ENCODE measurements at places on chromosomes 2 and 18.

DNA sequence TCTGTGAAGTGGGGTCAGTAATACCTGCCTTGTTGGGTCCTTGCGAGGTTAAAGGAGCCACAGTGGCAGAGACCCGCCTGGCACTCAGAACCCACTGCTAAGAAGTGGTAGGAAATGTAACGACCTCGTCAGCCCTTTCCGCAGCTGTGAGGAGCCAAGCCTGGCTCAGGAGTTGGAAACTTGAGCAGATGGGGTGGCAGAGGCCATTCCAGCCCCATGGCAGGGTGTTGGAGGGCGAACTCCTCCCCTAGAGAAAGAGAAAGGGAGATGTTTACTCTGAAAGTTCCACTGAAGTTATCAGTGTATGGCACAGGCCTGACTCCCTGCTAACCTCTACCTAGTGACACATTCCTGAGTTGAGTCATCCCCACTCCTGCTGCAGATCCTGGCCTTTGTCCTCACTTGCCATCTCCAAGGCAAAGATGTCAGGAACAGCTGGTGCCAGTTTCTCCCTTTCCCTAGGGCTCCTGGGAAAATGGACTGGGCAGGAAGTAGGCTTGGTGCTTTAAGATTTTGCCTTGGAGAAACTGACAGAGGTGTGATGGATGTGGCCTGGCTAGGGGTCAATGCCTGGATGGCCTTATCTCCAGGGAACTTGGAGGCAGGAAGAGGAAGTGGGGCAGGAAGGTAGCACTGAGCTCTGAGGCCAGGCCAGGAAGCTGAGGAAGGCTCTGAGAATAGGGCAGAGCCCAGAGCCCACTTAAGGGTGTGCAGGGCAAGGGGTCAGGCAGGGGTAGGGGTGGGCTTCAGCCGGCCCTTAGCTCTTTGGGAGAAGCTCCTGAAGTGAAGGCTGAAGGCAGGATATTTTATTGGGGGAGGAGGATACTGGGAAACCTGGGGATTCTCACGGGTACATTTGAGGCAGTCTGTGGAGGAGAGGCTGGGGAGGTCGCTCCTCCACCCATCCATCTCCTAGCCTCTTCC is 888 bp downstream of the VAMP5 start:
- DNase-seq: peak; percentile 86

DNA sequence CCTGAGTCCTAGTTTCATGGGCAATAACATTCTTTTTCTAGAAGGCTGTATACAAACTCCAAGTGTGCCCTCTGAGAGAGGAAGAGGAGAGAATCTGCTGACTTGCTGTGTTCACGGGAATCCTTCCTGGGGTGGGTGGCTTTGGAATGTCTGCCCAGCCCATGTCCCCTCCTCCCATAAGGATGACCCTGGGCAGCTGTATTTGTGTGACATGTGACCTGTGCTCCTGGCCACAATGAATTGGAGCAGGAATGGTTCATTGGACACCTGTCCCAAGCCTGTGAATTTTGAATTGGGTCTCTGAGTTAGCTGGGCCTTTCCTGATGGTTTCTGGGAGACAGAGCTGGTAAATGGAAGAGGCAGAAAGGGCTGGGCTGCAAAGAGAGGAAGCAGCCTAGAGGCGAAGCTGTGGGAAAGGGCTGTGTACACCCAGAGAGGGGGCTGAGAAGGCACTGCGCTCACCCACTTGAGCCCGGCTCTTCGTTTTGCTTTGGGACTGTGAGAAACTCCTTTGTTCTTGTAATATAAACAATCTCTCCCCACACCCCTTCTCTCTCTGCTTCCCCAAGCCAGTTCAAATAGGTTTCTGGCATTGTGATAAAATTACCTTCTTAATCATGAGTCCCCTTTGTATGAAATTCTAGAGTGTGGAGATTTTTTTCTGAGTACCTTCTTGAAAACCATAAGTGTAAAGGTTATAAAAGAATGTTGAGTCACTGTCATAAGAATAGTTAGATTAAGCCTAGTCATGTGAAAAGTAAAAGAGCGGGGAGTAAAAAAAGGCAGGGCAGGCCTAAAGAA is 49.8 kb downstream of the SLC4A5 start:
- no peak for DNase-seq

- DNase-seq: no peak
Observed at GRCh38 chr2:206824993-206825392, 59.6 kb downstream of the FASTKD2 start.

DNA sequence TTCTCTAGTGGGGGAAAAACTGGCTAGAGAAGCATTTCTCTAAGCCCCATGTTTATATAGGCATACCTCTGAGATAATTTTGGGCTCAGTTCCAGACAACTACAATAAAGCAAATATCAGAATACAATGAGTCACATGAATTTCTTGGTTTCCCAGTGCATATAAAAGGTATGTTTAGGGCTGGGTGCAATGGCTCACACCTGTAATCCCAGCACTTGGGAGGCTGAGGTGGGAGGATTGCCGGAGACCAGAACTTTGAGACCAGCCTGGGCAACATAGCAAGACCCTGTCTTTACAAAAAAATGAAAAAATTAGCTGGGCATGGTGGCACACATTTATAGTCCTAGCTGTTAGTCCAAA is 22.2 kb downstream of the TSN start:
- peak; percentile 72 for DNase-seq

GRCh38 chr2:213834331-213834730 is 550.1 kb downstream of the SPAG16 start:
- no peak for DNase-seq

- no peak for DNase-seq
Observed at GRCh38 chr2:29228947-29229346, 113.7 kb downstream of the CLIP4 start.

DNA sequence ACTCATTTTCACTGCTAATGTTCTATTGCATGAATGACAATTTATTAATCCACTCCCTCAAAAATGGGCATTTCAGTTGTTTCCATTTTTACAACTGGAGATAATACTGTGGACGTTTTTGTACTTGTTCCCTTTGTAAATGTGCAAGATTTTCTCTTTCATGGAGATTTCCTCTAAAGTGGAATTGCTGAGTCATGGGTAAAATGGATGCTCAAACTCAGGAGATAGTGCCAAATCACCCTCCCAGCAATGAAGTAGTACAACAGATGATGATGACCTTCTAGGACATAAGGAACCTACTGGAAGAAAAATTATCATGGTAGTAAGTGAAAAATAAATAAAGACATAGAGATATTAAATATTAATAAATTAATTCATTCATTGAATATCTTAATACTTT is 460.8 kb upstream of the CHST9 start:
- no peak for DNase-seq

DNA sequence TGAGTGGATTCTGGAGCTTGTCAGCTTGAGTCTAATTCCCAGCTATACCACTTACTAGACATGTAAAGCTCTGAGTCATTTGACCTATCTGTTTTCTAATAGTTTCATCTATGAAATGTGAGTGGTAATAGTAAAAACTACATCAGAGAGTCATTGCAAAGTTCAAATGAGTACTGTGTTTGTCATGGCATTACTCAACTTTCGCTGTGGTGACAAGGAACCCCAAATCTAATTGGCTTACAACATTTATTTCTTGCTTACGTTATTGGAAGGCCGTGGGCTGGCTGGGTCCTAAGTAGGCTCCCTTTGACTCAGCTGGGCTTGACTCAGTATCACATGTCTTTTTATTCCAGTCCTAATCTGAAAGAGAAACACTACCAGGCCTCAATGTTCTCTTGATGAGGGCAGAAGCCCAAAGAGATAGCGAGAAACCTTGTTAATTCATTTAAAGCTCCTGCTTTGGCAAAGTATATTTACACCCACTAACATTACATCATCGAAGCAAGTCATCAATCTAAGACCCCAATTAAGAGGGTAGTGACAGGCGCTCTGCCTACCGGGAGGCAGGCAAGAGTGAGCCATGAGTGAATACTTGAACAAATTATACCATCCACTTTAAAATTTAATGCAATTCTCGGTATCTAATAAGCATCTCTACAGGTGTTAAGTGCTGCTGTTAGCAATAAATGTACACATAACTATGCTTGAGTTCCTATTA is 431.8 kb upstream of the SPHKAP start:
- DNase-seq: no peak

- DNase-seq: peak; percentile 69
Observed at GRCh38 chr18:48539406-48540250, 797 bp downstream of the CTIF start.

DNA sequence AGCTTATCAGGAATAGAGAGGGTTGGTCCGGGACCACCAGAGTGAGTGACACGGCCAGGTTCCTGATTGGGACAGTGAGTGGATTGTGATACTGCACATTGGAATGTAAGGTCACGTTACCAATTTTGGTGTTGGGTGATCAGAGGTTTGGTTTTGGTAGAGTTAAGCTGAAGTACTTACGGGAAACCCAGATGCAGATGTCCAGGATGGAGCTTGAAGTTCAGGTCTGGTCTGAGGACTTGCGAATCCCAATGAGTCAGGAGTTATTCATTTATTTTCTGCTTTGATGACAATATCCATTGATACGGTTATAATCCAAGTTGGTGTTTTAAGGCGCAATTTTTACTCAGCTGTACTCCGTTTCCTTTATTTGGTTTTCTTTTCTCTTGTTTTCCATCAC is 273.6 kb downstream of the ALPK2 start:
- DNase-seq: no peak

DNA sequence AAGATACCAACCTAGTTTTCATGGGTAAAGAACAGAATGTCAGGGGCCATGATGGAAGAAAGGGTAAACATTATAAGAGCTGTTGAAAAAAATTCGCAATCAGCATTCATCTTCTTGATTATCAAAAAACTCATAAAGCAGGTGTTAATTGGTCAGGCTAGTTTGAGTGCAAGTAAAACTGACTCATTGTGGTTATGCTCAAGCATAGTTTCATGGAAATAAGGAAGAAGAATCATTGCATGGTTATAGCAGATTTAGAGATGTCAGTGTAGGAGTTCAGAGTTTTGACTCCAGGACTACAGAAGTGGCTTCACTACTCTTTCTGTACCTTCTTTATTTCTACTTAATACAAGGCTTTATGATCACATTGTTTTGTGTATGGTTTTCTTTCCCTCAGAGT is 26.9 kb upstream of the CDH19 start:
- no peak for DNase-seq

GRCh38 chr2:27647289-27647688 is 16.1 kb downstream of the SUPT7L start:
- no peak for DNase-seq

DNA sequence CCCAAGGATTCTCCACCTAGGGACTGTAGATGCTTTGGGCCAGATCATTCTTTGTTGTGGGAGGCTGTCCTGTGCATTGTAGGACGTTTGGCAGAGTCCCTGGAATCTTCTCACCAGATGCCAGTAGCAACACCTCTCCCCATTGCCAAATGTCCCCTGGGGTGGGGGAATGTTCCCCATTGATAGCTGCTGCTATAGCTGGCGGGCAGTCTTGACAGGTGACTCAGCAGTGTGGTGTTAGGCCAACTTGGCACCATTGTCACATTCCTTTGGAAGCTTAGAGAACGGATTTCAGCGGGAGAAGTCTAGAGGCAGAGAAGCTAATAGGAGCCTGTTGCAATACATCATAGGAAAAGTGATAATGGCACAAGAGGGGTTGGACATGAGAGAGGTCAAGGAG is 495.7 kb upstream of the SMIM21 start:
- DNase-seq: peak; percentile 1

GRCh38 chr2:105417857-105418436 is 19.1 kb upstream of the FHL2 start:
- no peak for DNase-seq

GRCh38 chr18:77069482-77069881 is 63.1 kb downstream of the MBP start:
- DNase-seq: no peak

DNA sequence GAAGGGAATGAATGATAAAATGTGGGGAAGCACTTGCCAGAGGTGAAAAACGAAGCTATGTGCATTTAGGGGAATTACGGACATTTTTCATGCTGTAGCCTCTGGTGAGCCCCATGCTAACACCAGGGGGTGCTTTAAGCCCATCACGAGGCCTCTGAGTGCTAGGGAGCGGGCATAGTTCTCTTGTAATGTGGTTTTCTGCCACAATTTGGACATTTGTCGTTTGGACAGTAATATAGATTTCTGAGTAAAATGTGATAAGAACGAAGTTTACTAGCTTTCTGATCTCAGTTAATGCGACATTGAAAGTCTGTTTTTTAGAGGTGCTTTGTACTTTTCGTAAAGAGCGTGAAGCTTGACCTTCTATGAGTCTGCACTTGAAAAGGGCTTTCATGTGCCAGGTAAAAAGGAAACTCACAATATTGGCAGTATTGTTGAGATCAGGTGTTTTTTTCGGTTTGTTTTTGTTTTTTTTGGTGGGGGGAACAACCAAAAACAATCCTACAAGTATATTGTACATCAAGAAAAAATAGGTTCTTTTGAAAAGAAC is 50.6 kb downstream of the TRAF3IP1 start:
- peak; percentile 81 for DNase-seq

DNA sequence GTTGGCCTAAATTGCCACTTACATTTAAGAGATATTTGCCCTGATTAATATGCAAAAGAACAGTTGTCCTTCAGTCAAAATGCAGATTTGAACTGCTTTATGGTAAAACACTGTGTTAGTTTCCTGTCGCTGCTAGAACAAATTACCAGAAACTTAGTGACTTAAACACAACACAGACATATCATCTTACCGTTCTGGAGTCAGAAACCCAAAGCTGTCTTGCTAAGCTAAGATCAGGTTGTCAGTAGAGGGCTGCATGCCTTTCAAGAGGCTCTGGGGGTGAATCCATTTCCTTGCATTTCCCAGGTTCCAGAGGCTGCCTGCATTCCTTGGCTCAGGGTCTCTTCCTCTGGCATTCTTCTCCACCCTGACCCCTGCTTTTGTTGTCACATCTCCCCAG is 149.5 kb downstream of the FAM161A start:
- DNase-seq: no peak

DNA sequence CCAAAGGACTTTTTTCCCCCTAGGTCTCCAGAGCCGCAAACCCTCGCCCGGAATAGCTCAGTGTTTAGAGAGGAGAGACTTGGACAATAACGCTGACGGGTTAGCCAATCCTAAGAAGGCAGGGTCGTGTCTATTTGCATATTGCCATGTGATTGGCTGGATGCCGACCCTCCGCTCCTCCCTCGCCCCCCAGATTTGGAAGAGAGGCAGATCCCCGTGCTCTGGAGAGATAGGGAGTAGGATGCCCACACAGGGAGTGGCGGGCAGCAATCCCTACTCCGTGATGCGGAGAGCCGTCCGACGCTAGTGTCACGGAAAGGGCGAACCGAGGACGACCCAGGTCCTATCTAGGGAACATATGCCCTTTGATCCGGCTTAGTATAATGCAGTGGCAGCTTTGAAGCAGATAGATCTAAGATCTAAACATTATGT is 1.4 kb downstream of the WNT6 start:
- peak; percentile 38 for DNase-seq

GRCh38 chr2:30958918-30959265 is 151.6 kb upstream of the CAPN13 start:
- DNase-seq: no peak

All from dermis blood vessel endothelial cell (primary cell).